NCI-H187 treated with DMSO at 0.1 percent for 48 hours (cell line): ENCODE measurements at places on chromosomes 7 and 10.

DNA sequence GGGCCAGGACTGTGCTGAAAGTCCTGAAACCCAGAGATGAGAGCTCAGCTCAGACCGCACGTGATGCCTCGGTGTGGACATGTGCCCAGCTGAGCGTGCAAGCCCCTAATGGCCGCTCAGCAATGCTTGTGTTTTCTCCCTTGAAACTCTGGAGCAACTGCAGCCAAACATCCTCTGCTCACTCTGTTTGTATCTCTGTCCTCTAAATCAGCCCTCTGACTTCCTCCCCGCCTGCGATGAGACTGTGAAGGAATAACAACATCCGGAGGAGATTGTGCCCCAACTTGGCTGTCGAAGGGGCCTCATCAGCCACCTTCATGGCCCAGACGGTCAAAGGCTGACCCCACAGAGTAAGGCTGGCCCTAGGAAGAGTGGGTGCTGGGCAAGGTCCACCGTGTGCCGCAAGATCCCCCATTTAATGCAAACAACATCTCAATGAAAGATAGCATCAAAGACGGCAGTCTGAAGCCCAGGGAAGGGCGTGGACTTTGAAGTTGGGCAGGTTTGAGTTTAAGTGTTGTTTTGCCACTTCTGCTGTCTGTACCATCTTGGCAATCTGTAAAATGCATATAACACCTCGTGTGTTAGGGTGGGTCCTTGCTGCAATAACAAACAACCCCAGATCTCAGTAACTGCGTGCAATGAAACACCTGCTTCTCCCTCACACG lies 39.9 kb downstream of the CALML3 start:
- DNase-seq, result no peak

GRCh38 chr10:20257422-20257821 lies 441.2 kb downstream of the PLXDC2 start:
- DNase-seq, result no peak

DNA sequence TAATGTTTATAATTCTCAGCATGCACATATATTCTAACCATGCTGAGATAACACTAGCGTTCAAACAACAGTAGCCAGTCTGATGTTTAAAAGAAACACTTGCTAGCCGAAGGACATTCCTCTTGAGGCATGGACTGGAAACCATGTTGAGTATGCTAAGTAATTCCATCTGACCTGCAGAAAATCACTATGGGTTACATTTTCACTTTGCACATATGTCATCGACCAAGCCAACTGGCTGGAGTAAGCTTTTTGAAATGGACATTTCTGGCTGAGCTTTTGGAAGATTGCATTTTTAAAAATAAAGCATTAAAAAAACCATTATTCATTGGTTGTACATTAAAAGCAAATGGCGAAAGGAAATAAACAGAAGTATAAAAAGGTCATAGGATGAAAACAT lies 88.2 kb downstream of the BBS9 start:
- no peak for DNase-seq

DNA sequence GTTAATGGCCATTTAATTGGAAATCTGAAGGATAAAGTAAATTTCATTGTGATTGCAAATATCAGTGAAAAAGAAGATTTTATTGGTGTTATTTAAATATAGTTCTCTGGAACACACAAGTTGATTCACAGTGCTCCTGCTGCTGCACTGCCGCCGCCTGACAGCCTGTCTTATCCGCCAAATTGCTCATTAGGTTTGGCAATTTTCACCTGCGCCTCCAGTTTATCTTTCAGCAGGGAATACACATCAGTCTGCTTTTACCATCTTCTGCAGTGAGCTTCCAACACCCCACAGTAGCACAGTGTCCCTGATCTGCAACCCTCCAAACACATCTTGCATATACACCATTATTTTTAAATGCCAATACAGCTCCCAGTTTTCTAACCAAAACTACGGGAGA lies 308.3 kb downstream of the PARD3 start:
- DNase-seq, result no peak

DNA sequence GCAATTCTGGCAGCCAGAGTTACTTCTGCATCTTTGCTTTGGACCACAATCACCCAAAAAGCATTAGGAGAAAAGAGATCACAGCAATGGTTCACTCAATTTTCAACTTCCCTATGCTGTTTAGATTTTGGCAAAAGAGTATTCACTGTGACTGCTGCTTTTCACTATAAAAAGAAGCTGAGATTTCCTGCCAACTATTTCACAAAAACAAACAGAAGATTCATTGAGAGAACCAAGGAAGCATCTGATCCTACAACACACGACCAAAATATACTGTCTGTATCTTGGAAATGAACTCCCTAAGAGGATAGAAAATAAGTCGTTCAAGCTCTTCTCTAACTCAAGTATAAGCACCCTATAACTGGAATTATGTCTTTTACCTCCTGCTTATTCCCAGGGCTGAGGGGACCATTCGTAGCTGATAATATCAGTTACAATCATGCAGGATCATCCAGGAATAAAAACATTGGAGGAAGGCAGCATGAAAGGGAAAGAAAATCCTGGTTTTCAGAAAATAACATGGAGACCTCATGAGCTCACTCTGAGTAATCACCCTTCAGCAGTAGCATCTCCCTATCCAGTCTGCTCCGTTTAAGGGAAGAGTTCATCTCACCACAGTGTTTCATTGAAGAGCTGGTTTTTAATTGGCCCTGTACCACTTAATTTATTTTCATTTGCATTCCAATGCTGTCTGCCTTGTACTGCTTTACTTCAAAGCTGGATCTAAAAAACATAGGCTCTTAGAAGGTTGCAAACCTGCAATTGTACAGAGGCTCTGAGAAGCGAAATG lies 256.2 kb downstream of the PAXIP1 start:
- no peak for DNase-seq

GRCh38 chr10:75462865-75463264 lies 31.4 kb downstream of the LRMDA start:
- no peak for DNase-seq

GRCh38 chr10:76303682-76304316 lies 872.4 kb downstream of the LRMDA start:
- DNase-seq, result peak; percentile 50

- no peak for DNase-seq
Measured at GRCh38 chr7:1537535-1538412, 7.3 kb downstream of the MAFK start.

GRCh38 chr10:34407324-34407805 lies 407.7 kb downstream of the PARD3 start:
- no peak for DNase-seq

DNA sequence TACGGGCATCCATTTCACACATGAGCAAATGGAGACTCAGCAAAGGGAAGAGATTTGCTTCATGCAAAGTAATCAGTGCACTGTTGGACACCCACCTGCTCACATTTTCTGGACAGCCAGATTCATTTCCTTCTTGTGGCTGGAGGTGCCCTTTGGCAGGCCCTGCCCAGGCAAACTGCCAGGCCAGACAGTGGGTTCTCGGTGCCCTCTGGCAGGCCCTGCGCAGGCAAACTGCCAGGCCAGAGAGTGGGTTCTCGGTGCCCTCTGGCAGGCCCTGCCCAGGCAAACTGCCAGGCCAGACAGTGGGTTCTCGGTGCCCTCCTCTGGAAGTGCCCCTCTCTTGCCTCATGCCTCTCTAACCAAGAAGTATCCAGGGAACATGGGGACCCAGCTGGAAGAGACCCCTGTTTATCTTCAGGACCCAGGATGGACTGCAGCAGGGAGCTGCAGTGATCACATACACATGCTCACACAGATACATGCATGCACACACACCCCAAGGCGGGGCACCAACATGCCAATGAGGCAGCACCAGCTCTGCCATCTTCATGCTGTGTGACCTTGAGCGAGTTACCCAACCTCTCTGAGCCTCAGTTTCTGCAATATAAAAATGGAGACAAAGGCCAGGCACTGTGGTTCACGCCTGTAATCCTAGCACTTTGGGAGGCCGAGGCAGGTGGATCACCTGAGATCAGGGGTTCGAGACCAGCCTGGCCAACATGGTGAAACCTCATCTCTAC lies 67.1 kb downstream of the OAT start:
- no peak for DNase-seq

DNA sequence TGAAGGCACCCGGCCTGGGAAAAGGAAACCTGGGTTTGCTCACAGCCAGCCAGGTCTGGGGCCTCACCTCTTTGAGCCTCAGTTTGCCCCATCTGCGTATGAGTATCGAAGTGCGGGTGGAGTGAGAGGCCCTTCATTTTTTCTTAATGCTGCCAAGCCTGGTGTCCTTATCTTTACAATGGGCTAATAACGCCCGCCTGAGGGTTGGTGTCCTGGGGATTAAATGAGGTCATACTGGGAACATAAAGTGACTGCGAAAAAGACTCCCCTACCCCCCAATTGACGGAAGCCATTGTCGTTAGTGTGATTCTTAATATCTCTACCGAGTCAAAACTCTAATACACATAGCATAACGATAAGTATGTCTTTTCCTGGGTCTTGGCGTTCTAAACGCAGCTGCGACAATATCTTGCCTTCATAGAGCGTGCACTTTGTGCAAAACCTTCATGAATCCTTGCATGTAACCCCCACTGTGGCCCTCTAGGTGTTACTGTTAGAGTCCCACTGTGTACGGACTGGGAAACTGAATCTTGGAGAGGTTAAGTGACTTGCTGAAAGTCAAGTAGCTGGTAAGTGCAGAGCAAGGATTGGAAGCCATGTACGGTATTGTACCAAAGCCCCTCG lies 11.4 kb upstream of the GRB10 start:
- no peak for DNase-seq

DNA sequence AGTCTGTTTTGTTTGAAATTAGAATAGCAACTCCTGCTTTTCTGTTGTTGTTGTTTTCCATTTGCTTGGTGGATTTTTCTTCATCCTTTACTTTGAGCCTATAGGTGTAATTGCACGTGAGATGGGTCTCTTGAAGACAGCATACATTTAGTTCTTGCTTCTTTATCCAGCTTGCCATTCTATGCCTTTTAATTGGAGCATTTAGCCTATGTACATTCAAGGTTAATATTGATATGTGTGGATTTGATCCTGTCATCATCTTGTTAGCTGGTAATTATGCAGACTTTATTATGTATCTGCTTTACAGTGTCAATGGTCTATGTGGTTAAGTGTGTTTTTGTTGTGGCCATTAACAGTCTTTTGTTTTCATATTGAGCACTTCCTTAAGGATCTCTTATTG lies 708.9 kb upstream of the ANKRD30A start:
- DNase-seq, result no peak

GRCh38 chr7:70344726-70345125 lies 746.5 kb downstream of the AUTS2 start:
- no peak for DNase-seq

DNA sequence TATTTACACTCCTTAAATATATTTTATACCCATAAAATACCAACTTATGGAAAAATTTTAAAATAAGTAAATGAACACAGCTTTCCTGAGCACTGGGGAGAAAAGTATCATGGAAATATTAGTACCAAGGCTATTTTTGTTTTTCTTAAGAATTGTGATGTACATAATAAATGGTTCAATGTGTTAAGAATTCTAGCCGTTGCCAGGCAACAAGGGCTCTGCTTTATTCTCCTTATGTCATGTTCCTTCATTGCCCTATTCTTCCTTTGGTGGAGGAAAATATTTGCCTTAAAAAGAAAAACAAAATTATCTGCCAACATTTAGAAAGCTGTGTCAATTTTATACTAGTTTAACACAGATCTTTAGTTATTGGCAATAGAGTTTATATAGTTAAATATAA lies 2.6 kb upstream of the ZPBP start:
- DNase-seq, result no peak

DNA sequence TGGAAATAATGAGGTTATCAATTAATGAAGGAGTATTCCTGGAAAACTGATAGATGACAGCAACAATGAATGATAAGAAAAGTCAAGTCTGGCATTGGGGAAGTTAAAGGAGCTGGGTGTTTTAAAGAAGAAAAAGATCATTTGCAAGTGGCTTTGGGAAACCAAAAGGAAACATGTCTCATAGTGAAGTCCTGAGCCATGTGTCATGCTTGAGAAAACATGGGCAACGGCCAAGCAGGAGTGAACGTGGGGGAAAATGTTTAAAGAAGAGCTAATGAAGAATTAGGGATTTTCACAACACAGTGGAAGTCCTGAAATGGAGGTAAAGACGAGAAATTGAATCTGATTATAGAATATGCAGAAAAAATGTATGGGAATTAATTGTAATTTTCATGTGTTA lies 1383.2 kb upstream of the CELF2 start:
- DNase-seq, result no peak

DNA sequence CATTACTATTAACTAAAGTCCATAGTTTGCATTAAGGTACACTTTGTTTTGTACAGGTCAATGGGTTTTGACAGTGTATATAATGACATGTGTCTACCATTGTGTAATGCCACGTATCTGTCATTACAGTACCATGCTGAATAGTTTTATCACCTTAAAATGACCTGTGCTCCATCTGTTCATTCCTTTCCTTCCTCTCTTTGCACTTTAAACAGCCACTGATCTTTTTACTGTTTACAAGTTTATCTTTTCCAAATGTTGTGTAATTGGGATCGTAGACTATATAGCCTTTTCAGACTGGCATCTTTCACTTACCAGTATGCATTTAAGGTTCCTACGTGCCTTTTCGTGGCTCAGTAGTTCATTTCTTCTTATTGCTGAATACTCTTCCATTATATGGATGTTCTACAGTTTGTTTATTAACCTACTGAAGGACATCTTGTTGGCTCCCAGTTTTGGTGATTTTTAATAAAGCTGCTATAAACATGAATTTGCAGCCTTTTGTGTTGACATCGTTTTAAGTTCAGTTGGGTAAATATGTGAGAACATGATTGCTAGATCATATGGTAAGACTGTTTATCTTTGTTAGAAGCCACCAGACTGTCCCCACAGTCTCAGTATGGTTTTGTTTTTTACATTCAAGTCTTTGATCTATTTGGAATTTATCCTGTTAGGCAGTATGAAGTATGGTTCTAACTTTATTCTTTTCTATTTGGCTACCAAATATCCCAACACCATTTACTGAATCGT lies 24.7 kb downstream of the STAM start:
- DNase-seq, result no peak

DNA sequence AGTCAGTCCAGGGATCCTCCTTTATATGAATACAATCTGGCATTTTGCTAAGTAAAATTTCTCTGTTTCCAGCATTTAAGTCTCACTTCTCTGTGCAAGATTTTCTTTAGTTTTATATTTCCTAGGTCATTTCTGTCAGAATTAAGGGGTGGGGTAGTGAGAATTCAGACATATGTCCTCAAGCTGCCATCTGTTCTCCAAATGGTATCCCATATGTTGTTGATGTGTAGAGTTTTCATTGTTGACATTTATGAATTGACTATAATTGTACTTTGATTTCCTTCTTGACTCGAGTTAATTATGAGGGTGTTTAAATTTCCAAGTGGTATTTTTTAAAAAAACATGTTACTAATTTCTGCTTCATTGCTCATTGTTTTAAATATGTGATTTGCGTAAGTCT lies 148.8 kb downstream of the NPSR1 start:
- no peak for DNase-seq

DNA sequence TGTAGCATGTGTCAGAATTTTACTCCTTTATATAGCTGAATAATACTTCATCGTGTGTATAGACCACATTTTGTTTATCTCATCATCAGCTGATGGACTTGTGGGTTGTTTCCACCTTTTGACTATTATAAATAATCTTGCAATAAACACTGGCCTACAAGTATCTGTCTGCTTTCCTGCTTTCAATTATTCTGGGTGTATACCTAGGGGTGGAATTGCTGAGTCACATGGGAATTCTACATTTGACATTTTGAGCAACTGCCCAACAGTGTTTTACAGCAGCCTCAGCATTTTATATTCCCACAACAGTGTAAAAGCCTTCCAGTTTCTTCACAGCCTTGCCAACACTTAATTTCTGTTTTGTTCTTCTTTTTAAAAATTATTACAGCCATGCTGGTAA lies 200.3 kb upstream of the PRSS1 start:
- DNase-seq, result no peak

GRCh38 chr7:70694434-70694970 lies 437.4 kb upstream of the GALNT17 start:
- no peak for DNase-seq
